IMR-90 (cell line): ENCODE measurements at places on chromosomes 12 and 14. TPM values are rescaled to one million over a fixed set of nuclear protein-coding genes. Genes with fewer than 3 reads are reported as not detected.

DNA sequence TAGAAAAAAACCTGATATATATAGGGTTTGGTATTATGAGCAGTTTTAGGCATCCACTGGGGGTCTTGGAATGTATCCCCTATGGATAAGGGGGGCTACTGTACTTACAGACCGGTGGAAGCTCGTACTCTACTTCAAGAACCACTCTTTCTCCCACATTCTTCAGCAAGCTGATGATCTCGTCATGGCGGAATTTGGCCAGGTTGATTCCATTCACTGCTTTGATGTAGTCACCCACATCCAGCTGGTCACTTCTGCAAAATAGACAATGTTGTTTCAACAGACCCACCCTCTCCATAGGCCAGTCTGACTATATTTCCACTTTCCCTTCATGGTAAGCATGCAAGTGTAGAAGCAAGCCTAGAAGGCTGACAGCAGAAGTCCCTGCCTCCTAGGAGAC is 139.9 kb downstream of the GRIP1 start:
- DNase-seq, result no peak

GRCh38 chr12:111826992-111827391 is 15.0 kb upstream of the MAPKAPK5 start:
- DNase-seq, result no peak

- DNase-seq, result no peak
Observed at GRCh38 chr14:91335191-91336092, 82.2 kb downstream of the CCDC88C start.

- DNase-seq, result peak; percentile 76
Observed at GRCh38 chr14:102579696-102580549, 12.5 kb upstream of the RCOR1 start.

Gene HOXC11
- not detected in 2 replicates for total RNA-seq

- no peak for DNase-seq
Observed at GRCh38 chr12:22574921-22575320, 30.6 kb upstream of the C2CD5 start.

GRCh38 chr12:34292736-34293625 is 270.7 kb downstream of the ALG10 start:
- DNase-seq, result no peak

DNA sequence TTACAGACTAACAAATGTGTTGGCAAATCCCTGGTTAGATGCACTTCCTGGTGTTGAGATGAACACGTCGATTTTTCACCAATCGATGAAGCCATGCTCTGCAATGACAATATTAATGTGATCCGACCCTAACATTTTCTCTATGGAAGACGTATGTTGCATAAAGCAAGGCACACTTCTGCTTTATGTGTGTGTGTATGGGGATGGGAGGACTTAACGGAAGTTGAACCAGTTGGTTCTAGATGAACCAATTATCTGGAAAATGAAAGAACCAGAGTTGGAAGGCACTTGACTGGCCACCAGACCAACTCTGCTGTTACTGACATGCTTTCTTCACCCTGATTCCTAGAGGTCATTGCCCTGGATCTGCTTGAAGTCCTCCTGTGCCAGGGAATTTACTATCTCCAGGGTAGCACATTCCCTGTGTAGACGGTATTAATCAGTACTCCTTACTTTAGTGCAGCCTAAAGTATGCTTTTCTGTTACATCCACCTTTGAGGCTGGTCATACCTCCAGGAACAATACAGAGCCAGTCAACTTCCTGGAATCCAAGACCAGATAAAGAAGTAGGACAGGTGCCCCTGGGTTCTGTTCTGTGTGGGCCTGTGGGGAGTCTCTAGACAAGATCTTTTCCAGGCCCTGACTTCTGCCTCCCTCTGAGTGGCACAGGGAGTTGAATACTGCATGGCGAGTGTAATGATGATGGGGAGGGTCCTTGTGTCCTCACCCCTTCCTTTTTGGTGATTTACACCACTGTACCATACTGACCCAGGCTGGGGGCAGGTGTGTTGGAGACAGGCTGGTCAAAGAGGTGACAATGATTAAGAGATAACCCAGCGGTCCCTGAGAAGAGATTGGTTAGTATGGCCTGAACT is 4.1 kb downstream of the SDR39U1 start:
- DNase-seq, result no peak

Gene NDRG2
- total RNA-seq, result 0.36 and 0.56 TPM in 2 replicates

DNA sequence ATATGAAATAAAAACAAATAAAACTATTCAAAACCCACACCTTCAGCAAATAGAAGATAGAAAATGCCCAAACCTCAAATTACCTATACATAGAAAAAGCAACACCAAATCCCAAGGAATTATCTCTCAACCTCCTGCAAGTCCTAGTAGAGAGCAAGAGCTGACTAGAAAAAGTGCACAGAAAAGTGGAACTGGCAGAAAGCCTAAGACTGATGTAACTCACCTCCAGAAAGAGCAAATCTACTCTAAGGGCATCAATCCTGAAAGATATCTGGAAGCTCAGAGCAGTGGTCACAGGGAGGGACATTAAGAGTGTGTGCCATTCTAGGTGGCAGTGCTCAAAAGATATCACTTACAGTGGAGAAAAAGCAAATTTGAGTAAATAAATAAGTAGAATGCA is 62.1 kb upstream of the PLEKHG7 start:
- DNase-seq, result peak; percentile 35

DNA sequence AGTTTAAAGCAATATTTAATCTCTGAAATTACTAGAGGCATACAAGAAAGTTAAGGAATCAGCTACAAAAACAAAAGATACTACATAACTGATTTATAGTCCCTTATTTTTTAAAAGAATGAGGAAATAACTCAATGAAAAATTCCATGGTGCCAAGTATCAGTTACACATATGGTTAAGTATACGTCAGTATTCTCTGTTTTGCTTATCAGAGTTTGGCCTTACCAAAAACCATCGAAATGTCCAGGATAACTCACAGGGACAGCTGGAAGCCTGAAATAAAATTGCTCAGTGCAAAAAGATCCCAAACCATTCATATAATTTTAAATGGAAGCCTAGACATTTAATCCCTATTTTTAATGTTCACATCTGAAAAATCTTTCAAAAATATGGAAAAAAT is 3.6 kb downstream of the CFL2 start:
- peak; percentile 66 for DNase-seq

DNA sequence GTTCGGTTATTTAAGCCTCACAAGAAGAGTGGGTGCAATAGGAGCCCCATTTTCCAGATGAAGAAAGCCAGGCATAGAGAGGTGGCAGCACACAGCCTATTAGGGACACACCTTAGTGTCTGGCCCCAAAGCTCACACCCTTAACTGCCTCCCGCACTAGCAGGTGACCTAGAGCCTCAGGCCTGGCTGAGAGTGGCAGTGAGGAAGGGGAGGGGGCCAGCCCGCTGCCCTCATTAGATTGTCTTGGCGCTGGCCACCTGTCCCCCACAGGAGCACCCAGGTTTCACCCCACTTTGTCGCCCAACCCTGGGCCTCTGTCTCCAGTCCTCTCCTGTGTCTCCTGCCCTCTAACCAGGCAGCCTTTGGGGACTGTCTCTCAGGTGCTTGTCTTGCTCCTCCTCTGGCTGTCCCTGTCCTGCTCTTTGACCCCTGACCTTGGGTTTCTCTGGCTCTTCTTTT is 18.5 kb upstream of the PGF start:
- no peak for DNase-seq

DNA sequence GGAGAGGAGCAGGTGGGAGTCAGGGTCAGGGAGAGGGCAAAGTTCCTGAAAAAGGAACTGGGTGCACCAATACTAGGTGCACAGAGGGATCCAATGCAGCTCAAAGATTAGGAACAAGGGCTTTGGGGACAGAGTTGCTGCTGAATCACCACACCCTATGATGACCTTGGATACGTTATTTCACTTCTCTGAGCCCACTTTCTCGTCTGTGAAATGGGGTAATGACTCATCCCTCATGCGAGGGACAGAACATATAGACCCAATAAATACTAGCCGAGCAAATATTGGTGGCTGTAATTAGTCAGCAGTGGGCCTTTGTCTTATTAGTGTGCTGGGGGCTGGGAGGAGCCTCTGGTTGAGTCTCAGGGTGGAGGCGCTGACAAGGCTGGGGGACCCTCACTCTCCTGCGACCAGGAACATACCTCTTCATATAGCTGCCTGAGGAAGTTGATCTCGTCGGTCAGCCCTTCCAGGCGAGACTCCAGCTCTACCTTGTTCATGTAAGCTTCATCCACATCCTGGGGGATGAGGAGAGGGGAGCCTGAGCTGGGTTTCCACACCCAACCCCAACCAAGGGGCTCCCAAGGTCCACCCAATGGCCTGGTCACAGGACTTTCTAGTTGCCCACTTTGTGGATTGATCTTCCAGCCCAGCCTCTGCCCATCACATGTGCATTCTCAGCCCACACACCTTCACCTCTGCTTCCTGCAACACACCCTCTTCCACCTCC is 4.5 kb downstream of the KRT8 start:
- no peak for DNase-seq

Gene PIWIL1
- total RNA-seq, result not detected in 2 replicates

- no peak for DNase-seq
Observed at GRCh38 chr12:67245571-67245970, 23.6 kb upstream of the CAND1 start.

DNA sequence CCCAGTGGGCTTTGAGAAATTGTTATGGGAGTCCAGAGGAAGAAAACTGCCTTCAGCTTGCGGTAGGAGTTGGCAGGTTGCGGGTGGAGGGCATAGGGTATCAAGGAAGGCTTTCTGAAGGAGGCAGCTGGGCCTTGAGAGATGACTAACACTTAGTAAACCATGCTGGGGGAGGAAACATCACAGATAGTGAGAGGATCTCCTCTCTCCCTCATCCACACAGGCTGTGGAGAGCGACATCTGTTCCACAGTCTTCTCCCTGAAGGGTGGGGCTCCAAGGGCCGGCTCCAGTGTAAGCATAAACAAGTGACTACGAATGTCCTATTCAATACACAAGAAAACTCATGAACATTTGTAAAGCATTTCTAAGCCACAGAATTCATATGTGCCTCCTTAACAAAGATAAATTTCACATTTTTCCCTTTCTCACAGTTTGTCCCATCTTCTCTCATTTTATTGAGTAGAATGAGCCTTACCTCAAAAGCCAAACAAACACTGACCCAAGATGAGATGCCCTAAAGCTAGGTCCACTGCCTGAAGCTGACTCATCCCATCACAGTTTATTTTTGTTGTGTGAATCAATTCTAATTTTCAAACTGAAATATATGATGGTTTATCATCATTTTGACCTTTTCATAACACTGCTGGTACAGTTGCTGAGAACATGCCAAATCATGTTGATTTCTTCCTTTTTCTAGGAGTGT is 227.9 kb downstream of the SLC25A21 start:
- peak; percentile 79 for DNase-seq

Gene AVPR1A
- total RNA-seq, result not detected in 2 replicates

- no peak for DNase-seq
Observed at GRCh38 chr12:128864516-128865186, 11.4 kb downstream of the GLT1D1 start.

DNA sequence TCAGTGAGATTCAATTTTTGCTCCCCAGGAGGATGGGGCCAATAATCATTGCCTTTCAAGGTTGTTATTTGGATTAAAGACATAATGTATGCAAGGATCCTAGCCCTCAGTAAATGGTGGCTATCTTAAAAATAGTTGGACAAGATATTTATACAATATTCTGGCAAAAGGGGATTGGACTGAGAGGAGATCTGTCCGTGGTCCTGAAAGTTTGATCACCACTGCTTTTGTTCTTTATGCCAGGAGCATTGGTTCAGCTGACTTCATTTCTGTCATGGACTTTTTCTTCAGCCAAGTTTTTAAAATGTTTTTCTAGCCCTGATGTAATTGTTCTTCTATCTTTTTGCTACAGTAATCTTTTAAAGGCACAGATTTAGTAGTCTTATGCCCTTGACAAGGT is 70.2 kb upstream of the TCL1A start:
- peak; percentile 38 for DNase-seq

Gene ETV6
- total RNA-seq, result 9.4 and 9.9 TPM in 2 replicates

Gene TEX22
- under 0.01 and 0.18 TPM in 2 replicates for total RNA-seq

Gene AQP6
- total RNA-seq, result not detected in 2 replicates

Gene HVCN1
- total RNA-seq, result 1.4 and 2.0 TPM in 2 replicates

DNA sequence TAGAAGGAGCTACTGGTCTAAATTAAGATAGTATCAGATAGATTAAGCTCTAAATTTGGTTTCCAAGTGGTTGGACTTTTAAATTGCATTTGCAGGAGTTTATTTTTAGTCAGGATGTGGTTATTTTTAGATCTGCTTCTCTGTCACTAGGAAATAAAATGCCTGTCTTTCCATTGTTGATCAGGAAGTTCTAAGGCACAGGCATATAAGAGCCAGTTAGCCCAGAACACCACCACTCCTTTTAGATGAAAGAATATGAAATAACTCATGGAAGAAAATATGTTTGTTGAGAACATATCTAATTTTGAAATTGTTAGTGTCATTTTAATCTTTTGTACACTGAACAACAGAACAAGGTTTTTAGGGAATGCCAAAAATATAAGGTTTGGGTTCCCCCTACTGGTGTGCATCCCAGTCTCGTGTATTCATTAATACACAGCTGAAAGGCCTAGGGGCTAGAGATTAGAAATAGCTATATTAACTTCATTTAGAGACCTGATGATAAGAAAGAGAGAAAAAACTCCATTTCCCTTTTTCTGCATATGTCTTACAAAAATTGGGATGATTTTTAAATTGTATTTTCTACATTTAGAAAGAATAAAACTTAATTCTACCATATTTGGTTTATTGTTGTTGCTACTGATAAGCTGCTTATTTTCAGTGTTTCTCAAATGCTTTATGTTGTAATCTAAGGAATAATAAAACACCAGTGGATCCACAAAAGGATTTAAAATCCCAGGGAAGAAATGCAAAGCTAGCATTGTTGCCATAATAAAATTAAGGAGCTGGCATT is 67.2 kb downstream of the RIC8B start:
- DNase-seq, result peak; percentile 45

Gene TSHR
- not detected in 2 replicates for total RNA-seq

Gene TCL1A
- not detected in 2 replicates for total RNA-seq

DNA sequence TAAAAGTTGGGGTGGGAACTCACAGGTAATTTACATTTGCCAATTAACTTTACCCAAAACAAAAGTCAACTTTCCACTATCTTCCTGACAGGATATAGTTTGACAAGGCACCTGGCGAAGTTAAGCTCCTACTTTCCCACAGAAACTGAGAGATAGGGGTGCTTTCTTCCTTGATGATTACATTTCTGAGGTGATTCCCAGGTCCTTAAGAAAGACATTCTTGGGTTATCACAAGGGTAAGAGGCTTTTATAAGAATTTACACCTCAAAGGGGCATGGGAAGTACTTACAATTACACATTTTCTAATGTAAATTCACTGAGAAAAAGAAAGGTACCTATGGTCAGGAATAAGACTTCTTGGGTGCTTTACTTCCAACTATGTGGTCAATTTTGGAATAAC is 660.9 kb upstream of the MGAT4C start:
- DNase-seq, result no peak

- peak; percentile 96 for DNase-seq
Observed at GRCh38 chr14:88879022-88879421, 54.6 kb downstream of the TTC8 start.

DNA sequence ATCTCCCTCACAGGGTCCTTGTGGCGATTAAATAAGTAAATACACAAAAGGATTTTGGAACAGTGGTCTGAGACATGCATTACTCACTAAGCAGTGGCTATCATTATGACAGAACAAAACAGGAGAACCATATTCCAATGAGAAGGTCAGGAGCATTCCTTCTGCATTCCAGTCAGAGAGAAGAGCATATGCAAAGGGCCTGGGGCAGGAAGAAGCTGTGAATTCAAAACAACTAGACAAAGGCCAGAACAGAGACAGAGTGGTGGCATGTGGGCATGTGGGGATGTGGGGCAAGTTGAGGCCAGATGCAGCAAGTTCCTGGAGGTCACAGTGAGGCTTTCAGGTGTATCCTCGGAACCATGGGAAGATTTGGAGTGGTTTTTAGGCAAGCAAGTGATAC is 70.1 kb upstream of the VRK1 start:
- DNase-seq, result no peak

GRCh38 chr12:111249018-111249370 is 119.9 kb downstream of the PHETA1 start:
- no peak for DNase-seq

Gene RNFT2
- total RNA-seq, result 1.7 and 2.3 TPM in 2 replicates
